NCI-H187 (cell line): ENCODE measurements at places on chromosomes 3 and 15.

GRCh38 chr3:188446766-188447165, 292.8 kb downstream of the LPP start:
- DNase-seq, result no peak

GRCh38 chr3:164024786-164025185, 1053.5 kb downstream of the SI start:
- DNase-seq, result no peak

DNA sequence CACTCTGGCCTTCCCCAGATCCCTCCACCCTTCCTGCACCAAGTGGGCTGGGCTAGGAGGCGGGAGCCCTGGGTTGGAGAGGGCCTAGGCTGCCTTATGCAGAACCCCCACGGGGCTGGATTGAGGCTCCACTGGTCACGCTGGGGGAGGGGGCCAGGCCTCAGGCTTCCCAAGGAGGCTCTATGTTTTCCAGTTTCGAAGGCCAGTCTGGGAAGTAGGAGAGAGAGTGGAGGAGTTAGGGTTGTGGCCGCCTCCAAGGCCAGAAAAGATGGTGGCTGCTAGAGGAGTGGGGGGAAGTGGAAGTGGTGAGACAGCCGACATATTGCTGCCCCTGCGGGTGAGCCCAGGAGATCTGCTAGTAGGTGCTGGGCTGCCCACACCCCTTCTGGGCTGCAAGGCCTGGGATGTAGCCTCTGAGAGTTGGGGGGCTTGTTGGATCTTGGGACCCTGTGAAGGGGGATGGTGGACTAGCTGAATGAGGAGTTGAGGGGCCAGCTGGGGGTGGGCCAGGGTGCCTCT, 1.2 kb downstream of the GNAI2 start:
- DNase-seq, result no peak

- no peak for DNase-seq
These were observed 4.6 kb downstream of the P2RY1 start for GRCh38 chr3:152839511-152839910.
